ENCODE measurements at places on chromosomes 12 and 14. TPM values are rescaled to one million over a fixed set of nuclear protein-coding genes. Genes with fewer than 3 reads are reported as not detected.
A peak's percentile ranks its signal among the peaks of the same experiment; 100 is the strongest.

- no peaks in the 10 kb centered on the region for H3K27me3 ChIP-seq
- DNase-seq, result no peak
- H3K27ac ChIP-seq, result no peak overlapping the region
- H3K4me1 ChIP-seq, result no peaks in the 10 kb centered on the region
- no peaks in the 10 kb centered on the region for H3K36me3 ChIP-seq
- H3K4me3 ChIP-seq, result no peak overlapping the region
These were observed 1493.1 kb upstream of the FLRT2 start for GRCh38 chr14:84036840-84037239.

DNA sequence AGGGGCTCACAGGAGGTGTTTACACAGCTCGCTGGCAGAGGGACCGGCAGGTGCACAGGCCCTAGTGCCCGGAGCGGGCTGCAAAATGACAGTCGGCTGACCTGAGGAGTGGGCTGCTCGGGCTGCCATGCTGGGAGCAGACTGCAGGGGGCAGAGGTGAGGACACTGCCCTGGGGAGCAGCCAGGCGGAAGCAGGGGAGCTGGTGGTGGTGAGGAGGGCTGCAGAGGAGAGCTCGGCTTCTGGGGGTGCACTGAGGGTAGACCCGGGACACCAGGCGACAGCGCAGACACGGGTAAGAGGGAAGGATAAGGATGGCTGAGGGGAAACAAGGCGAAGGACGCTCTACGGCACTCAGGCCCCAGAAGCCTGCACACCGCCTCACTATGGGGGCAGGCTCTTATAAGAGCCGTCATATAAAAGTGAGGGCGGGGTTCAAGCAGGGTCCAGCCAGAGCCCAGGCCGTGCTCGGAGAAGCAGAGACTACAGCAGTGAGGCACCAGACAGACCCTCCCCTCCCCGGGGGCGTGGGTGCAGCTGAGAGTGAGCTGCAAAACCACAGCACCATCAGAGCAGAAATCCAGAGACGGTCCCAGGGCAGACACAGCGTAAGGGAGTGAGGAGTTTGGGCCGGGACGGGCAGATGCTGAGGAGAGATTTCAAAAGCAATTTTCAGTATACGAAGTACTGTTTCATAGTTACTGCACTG, 62.5 kb downstream of the CCDC88C start:
- H3K27ac ChIP-seq, result no peak overlapping the region
- H3K4me1 ChIP-seq, result peaks cover 45% of the 10 kb centered on the region
- H3K36me3 ChIP-seq, result no peaks in the 10 kb centered on the region
- H3K4me3 ChIP-seq, result no peak overlapping the region

GRCh38 chr12:113978080-113978479, 12.0 kb upstream of the RBM19 start:
- H3K27me3 ChIP-seq, result no peaks in the 10 kb centered on the region
- no peak overlapping the region for H3K27ac ChIP-seq
- no peak overlapping the region for H3K4me3 ChIP-seq
- H3K36me3 ChIP-seq, result no peaks in the 10 kb centered on the region
- H3K4me1 ChIP-seq, result no peaks in the 10 kb centered on the region

FAM186B gene
- total RNA-seq, result not detected

GDF3 gene
- not detected for total RNA-seq

GRCh38 chr14:61531465-61532122, 163.7 kb upstream of the HIF1A start:
- no peaks in the 10 kb centered on the region for H3K27me3 ChIP-seq
- DNase-seq, result no peak
- no peak overlapping the region for H3K27ac ChIP-seq
- no peaks in the 10 kb centered on the region for H3K36me3 ChIP-seq
- peaks cover 54% of the 10 kb centered on the region for H3K4me1 ChIP-seq

RERG gene
- not detected for total RNA-seq

LRTM2 gene
- total RNA-seq, result not detected

DNA sequence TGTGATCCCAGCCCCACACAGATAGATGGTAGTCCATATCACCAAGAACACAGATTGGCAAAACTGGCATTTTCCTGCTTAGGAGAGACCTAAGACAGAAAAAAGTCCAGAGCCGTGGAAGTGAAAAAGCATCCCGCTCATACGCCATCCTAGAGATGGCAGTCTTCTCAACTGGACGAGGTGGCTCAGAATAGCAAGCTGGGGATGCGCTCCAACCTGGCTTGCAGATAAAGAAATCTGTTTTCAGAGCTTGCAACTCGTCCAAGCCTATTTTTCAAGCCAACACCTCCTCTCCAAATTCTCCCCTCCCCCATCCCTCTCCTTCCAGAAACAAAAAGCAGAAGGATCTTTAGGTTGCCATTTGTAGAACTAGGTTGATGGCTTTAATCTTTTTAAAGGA, 74.3 kb upstream of the OTX2 start:
- peaks cover 11% of the 10 kb centered on the region for H3K27me3 ChIP-seq
- H3K4me1 ChIP-seq, result no peaks in the 10 kb centered on the region
- no peak overlapping the region for H3K27ac ChIP-seq
- no peak for DNase-seq
- H3K36me3 ChIP-seq, result no peaks in the 10 kb centered on the region

DNA sequence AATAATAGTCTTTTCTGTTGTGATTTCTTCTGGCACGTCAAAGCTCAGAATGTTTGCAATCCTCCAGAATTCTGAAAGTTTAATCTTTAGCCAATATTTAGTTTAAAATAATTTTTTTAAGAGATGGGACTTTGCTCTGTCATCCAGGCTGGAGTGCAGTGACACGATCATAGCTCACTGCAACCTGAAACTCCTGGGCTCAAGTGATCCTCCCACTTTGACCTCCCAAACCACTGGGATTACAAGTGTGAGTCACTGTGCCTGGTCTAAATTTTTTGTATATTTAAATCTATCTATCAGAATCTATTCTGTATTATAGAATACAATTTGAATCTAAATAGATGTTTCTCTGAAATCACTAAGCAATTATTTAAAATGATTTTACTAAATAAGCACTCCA, 572.7 kb downstream of the VRK1 start:
- H3K27ac ChIP-seq, result no peak overlapping the region
- no peak overlapping the region for H3K4me3 ChIP-seq
- no peaks in the 10 kb centered on the region for H3K27me3 ChIP-seq
- DNase-seq, result no peak
- no peaks in the 10 kb centered on the region for H3K36me3 ChIP-seq

- DNase-seq, result no peak
- H3K27ac ChIP-seq, result no peak overlapping the region
- peaks cover 53% of the 10 kb centered on the region for H3K36me3 ChIP-seq
- H3K4me3 ChIP-seq, result no peak overlapping the region
- no peaks in the 10 kb centered on the region for H3K27me3 ChIP-seq
These were observed 47.8 kb upstream of the OR5AU1 start for GRCh38 chr14:21203470-21204166.

DNA sequence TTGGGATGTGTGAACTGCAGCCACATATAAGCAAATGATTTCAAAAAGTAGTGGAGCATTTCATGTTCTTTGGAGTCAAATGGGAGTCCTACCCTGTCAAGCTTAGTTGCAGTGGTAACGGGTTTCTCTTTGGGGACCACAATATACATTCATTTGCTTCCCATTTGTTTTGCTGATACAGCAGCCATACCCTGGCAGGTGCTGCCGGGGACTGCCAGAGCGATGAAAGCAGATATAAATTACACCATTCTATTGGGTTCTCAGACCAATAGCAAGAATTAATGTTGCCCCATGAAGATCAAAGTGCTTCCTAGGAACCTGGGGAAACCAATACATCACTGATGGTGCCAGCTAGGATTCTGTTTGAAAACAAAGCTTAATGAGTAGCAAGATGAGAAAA, 1621.5 kb upstream of the FLRT2 start:
- no peak overlapping the region for H3K4me3 ChIP-seq
- DNase-seq, result no peak
- no peak overlapping the region for H3K27ac ChIP-seq
- no peaks in the 10 kb centered on the region for H3K36me3 ChIP-seq
- no peaks in the 10 kb centered on the region for H3K27me3 ChIP-seq
- H3K4me1 ChIP-seq, result no peaks in the 10 kb centered on the region

DNA sequence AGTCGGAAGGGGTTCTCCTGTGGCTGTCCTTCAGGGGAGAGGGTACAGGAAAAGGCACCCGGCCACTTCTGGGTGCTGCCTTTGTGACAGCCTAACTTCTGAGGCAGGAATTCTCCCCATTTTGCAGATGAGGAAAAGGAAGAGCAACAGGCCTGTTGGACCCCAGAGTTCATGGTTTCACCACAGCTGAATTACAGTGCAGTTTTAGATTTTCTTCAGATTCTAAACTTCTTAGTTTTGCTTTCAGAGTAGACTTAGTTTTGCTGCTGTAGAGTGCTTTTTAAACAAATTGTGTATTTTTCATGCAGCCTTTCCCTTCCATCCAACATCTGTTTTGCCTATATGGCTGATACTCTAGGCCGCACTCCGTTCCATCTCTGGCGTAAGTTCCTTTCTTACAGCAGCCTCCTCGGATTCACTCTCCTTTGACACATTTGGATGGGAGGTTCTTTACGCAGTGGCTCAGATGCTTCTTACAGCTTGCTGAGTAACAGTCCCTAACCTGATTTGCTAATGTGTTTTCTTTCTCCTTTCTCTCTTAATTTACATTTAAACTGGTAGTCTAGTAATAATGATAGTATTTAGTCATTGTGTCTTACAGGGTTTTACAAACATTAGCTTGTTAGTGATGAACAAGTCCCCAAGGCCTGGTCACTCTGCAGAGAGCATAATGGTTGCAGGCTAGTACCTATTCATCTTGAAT, 7.8 kb downstream of the TRAF3 start:
- H3K27me3 ChIP-seq, result no peaks in the 10 kb centered on the region
- peak overlapping the region; percentile 42 for H3K27ac ChIP-seq
- no peak overlapping the region for H3K4me3 ChIP-seq
- H3K36me3 ChIP-seq, result no peaks in the 10 kb centered on the region

FERMT2 gene
- 82.3 TPM for total RNA-seq

DNA sequence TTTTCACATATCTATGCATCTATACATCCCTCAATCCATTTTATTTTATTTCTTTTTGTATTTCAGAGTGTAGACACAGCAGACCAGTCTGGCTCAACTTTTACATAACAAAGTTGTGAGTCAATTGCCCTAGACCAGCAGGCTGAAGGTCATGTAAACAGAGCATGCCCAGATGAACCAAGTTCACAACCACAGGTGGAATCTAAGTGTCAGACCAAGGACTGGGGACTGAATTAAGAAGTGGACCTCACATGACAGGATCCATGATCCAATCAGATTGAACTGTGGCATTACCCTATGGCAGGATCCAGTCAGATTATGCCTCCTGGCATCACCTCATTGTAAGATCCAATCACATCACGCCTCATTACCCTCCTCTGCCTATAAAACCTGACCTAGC, 455.8 kb downstream of the SOX5 start:
- H3K36me3 ChIP-seq, result no peaks in the 10 kb centered on the region
- no peak overlapping the region for H3K27ac ChIP-seq

DNA sequence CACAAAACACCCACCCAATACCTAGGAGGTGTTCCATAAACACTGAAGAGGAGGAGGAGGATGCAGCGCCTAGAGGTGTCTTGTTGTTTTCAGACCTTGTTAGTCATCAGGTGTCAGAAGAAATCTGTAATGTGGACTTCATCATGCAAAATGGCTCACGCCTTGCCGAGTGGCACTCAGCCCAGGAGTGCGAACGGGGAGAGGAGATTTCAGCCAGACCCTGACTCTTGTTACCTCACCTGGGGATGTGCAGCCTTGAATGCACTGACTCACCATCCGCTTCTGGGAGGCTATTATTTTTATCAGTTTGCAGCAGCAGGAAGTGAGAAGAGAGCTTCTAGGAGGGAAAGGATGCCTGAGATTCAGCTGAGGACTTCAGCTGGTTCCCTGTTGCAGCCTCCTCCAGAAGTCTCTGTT, 48.2 kb upstream of the PLXNC1 start:
- H3K4me3 ChIP-seq, result no peak overlapping the region
- H3K27me3 ChIP-seq, result peaks cover 21% of the 10 kb centered on the region
- no peaks in the 10 kb centered on the region for H3K36me3 ChIP-seq
- no peak for DNase-seq

DNA sequence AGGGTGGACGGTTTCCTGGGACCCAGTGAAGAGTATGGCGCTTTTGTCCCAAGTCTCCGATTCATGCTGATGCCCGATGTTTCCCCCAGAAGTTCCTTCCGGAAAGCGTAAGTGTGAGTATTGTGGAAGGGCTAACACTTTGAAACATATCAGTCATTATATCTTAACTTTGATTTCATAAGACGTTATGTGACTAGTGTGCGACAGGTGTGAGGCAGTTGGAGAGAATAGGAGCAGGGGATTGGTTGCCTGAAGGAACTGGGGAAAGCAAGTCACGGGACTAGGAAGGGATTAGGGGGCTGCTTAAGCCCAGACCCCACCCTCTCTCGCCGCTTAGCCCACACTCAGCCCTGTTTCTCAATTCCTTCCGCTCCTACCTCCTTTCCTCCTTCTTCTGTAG, 154.9 kb downstream of the CHST11 start:
- H3K36me3 ChIP-seq, result no peaks in the 10 kb centered on the region
- H3K4me3 ChIP-seq, result no peak overlapping the region
- no peak for DNase-seq

DNA sequence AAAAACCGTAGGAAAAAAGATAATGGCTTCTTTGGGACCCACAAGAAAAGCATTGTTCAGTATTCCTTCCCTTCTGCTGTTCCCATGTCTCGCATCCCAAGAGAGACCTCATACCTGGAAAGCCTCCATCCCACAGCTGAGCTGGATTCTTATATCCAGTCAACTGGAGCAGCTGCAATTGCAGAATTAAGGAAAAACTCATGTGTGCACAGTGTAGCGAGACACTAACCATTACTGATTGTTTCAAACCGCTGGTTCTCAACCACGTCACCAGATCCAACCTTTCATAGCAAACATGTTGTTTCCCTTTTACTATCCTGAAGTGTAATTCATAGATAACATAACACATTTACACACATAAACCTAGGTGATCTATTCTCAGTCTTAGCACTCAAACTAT, 5.5 kb upstream of the RNASE10 start:
- H3K36me3 ChIP-seq, result no peaks in the 10 kb centered on the region
- no peaks in the 10 kb centered on the region for H3K4me1 ChIP-seq
- no peaks in the 10 kb centered on the region for H3K27me3 ChIP-seq
- DNase-seq, result no peak
- H3K4me3 ChIP-seq, result no peak overlapping the region
- no peak overlapping the region for H3K27ac ChIP-seq

- H3K27ac ChIP-seq, result no peak overlapping the region
- DNase-seq, result no peak
- H3K4me3 ChIP-seq, result no peak overlapping the region
- peaks cover 16% of the 10 kb centered on the region for H3K4me1 ChIP-seq
- H3K36me3 ChIP-seq, result peaks cover 36% of the 10 kb centered on the region
These were observed 206.1 kb downstream of the PCNX1 start for GRCh38 chr14:71113376-71113775.

NFE2 gene
- total RNA-seq, result not detected

GPR84 gene
- total RNA-seq, result not detected

TROAP gene
- total RNA-seq, result 8.5 TPM

All from stomach (tissue), 19 donors.